GM13976 (cell line): ENCODE measurements at places on chromosomes 5 and 9.
A peak's percentile ranks its signal among the peaks of the same experiment; 100 is the strongest.

DNA sequence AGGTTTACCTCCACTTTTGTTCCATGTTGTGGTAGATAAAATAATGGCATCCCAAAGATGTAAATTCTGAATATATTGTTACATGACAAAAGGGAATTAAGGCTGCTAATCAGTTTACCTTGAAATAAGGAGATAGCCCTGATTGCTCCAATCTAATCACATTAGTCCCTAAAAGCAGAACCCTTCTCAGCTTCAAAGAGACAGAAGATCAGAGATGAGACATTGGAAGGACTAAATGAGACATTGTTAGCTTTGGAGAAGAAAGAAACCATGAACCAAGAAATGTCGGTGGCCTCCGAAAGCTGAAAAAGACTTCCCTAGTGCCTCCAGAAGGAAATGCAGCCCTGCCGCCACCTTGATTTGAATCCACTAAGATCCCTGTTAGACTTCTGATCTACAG is 82.8 kb upstream of the PARP8 start:
- DNase-seq: no peak

- DNase-seq: no peak
These were observed 659.8 kb downstream of the TLE4 start for GRCh38 chr9:80231318-80232236.

- DNase-seq: no peak
These were observed 91.5 kb upstream of the TUT7 start for GRCh38 chr9:86445671-86446070.

- DNase-seq: no peak
These were observed 54.4 kb downstream of the MLANA start for GRCh38 chr9:5945112-5945511.

DNA sequence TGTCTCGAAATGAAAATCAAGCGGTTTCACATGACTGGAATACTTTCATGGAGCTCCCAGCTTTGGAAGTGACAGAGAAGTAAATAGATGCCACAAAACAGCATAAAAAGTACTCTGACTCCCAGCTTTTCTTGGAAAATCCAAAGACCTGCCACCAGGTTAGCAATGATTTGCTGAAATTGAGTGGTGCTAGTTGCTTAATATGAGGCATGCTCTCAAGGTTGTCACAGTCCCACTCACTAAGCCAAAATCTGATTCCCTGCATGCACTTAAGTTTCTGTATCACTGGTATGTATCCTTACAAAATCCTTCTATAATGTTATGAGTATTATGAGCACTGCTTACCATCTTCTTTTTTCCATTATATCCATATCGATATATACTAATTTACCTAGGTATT is 13.0 kb upstream of the SH3RF2 start:
- no peak for DNase-seq

- no peak for DNase-seq
These were observed 239.4 kb downstream of the NSG2 start for GRCh38 chr5:174284873-174285272.

DNA sequence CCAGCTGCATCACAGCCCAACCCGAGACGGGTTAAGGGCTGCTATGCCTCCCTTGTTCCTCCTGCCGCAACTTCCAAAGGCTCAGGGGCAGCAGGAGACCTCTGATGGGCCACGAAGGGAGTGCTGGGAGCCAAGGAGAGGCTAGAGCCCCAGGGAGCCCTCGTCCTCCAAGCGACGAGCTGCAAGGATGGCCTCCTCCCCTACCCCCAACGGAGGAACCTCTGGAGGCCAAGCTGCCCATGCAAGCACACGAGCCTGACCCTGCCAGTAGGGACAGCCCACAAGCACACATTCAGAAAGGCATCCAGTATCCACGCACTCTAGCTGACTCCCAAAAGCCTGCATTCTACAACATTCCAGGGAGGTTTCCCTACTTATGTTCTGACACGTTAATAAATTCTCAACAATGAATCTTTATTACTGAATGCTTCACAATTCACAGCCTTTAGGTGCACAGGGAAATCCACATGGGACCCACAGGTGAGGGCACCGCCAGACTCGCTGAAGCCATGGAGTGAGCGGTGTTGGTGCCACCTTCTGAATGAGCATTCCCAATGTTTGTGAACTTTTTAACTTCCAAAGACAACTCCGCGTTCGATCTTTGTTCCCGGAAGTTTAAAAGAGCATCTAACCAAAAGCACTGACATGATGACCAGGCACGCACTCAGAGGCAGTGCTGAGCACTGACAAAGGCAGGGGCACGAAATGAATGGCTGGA is 28.7 kb downstream of the IPPK start:
- no peak for DNase-seq

GRCh38 chr5:1726469-1726865 is 73.2 kb downstream of the MRPL36 start:
- no peak for DNase-seq

DNA sequence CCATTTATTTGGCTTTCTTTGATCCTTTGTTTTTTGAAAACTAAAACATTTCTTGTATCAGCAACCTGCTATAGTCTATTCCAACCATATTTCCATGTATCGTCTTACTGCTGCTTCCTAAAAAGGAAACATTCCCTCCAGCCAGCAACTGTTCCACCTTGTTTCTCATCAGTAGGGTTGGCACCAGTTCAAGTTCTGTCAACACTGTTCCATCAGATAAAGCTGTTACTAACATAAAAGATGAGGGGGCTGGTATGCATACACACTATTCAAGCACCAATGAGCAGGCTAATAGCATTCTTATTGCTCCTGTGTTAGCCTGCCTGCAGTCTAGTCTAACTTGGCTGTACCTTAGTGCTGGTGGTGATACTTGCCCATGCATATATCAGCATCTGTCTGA is 178.3 kb downstream of the CWC27 start:
- DNase-seq: no peak

DNA sequence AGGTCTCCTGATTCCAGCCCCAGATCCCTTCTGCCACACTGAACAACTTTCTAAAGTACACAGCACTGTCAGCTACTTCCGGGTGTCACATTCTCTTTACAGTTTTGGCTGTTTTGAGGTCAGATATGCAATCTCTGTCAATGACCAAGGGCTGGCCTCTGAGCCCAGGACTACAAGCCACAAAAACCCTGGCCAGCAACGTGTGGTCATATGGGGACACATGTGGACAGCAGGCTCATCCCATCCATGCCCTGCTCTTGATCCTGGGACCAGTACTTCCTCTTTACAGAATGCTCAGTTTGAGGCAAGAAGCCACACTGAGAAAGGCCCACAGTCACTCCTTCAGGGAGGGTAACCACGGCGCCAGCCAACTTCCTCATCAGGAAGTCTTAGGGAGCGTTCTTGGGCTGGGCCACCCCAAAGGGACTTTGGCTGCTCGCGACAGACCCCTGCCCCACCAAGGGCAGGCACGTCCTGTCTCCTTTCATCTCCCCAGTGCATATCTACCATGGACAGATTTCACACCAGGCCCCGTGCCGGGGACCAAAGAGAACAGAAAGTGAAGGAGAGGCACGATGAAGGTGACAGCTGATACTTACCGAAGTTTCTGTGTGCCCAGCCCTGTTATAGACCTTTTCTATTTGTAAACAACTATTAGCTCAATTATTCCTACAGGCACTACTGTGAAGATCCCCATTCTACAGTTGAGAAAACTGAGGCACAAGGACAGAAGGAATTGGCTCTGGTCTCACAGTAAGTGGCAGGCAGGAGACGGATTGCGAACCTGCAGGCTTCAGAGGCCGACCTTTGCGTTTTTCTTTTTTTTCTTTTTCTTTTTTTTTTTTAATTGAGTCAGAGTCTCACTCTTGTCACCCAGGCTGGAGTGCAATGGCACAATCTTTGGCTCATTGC is 37.3 kb downstream of the STK10 start:
- peak; percentile 75 for DNase-seq

DNA sequence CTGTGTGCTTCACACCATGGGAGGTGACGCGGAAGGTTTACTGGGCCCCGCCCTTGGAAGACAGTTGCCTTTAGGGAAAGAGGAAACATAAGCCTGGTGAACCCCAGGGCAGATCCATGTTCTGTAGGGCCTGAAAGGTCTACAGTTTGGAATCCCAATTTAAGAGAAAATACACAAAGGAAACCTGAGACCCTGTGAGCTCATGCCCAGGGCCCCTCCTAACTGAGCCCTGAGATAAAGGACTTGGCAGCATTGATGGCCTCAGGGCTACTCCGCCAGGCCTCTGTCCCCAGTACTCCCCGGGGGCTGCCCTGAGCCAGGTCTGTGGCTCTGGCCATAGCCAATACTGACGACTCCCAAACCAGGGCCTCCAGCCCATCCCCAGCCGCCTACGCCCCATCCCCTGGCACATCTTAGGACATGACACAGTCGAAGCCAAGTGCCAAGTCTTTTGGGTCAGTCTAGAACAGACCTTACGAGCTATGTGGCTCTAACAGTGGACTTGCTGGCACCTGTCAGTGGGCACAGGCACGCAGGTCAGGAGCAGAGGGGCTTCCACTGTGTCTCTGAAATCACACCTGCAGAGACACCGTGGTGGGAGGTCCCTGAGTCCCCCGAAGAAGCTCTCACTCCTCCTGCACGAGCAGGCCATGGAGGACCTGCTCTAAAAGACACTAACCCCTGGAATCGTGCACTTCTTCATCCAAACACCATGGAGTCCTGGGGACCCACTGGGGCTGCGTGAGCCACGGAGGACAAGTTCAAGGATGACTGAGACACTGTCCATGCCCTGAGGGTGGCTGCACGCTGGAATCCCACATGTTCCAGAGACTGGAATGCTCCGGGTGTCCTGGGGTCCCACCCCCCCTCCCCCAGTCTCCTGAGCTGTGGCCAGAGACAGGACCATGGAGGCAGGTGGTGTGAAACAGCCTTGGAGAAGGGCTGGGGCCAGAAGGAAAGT is 40.3 kb upstream of the BARHL1 start:
- no peak for DNase-seq

DNA sequence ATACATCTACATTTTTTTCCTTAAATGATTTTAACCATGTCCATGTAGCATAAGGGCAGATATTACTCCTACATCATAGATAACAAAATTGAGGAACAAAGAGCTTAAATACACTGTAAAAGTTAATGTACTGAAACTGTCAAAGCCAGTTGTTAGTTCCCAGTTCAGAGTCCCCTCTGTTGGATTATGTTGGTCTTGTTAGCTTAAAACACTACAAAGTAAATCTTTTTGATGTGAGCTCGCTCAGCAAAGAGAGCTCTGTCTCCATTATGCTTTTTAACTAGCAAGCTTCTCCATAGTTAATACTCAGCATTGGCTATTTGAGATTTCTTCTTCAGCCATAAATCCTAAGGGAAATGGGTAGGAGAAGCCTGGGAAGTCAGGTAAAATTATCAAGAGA is 149.1 kb downstream of the ADAMTS6 start:
- DNase-seq: no peak

GRCh38 chr5:119358530-119358900 is 2.7 kb downstream of the TNFAIP8 start:
- no peak for DNase-seq

GRCh38 chr9:4099976-4100735 is 199.7 kb downstream of the GLIS3 start:
- no peak for DNase-seq

DNA sequence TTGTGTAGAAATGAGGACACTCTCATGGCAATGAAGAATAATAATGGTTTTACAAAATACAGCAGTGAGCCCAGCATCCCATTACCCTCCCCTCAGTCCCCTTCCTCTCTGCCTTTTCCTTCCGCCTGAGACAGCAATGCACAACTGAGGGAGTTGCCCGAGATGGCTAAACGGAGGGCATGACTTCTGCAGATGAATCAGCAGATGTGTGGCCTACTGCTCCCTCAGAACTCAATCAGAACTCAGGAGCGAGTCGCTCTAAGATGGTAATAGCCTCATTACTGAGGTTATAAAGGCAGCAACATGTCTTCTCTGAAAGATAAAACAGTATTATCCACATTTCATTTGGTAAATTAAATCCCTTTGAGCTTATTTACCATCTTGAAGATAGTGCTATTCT is 326.6 kb downstream of the ENC1 start:
- DNase-seq: no peak

DNA sequence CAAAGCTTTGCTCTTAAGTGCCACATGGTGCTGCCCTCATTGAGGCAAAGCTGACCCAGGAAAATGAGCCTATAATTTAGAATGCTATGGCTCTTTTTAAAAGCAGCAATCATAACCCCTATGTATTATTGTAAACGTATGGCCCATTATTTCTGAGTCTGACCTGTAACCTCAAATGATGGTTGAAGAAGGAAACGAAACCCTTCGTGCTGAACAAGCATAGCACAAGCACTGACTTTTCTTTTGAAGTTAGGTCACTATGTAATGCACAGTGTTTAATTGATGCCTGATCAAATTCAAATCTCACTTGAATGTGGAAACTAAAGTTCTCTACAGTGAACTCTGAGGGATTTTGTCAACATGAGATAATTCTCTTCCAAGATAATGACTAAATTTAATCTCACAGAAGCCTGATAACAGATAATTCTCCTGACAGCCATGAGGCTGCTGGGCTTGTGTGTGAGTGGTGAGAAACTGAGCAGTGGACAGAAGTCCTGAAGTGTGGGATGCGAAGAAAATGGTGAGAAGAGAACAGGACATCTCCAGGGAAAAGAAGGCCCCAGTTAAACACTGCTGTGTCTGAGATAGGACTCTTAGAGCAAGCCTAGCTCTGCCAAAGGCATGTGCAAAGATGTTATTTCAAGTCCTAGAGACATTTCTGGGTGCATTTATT is 226.9 kb downstream of the MAN2A1 start:
- no peak for DNase-seq

DNA sequence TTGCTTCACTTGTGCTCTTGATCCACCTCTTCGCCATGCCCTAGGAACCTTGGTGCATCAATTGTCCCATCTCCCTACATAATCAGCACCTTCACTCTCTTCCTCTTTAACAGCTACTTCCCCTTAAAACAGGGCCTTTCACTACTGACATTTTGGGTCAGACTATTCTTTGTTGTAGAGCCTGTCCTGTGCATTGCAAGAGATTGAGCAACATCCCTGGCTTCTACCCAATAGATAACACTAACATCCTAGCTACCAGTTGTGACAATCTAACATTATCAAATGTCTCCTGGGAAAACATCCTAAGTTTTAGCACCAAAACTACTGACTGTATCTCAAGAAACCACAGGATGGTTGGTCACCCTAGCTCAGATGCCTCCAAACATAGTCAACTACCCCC is 854.3 kb upstream of the DMAC1 start:
- DNase-seq: no peak

- no peak for DNase-seq
These were observed 368.0 kb upstream of the GRIN3A start for GRCh38 chr9:102106439-102106838.

- DNase-seq: no peak
These were observed 2.9 kb downstream of the P4HA2 start for GRCh38 chr5:132224716-132225115.

GRCh38 chr9:126902210-126902609 is 12.4 kb upstream of the RALGPS1 start:
- no peak for DNase-seq

DNA sequence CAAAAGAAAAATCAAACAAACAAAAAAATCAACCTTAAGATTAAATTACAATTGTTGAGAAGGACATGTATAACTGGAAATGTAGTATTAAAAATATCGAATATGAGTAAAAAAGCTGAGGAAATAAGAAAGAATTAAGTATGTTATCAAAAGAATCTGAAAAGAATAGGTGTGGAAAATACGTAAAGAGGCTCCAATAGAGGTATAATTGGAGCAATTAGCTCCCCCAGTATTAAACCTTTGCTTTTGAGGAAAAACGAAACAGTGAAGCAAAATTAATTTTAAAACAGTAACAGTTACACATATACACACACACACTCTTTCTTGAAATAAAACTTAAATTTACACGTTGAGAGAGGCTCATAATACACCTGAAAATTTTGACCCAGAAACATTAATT is 578.7 kb upstream of the ADAMTS16 start:
- DNase-seq: no peak

GRCh38 chr9:2000314-2000713 is 14.8 kb upstream of the SMARCA2 start:
- no peak for DNase-seq
